ENCODE measurements at places on chromosomes 4 and X.

DNA sequence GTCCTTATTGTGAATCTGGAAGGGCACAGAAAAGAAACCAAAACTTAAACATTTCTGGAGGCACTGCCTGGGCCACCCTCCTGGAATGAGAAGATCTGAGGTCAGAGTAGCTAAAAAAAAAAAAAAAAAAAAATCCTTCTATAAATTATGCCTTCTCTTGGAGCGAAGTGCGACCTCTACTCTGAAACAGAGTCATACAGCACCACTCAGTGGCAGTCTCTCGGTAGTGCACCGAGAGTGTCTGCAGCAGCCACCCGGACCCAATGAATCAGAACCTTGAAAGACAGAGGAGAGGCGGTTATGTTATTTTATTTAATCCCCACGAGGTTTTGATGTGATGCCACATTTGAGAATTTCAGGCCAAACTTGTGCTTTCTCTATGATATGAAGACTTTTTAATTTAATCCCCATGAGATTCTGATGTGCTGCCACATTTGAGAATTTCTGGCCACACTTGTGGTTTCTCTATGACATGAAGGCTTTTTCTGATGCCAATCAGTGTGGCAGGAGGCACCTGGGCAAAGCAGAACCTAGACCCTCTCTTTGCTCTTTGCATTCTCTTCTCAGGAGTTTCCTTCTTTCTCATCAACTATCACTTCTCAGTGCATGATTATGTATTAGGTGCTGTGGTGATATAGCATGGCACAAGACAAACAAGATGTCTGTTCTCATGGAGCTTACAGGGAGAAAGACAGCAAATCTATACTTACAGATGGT is 5.6 kb upstream of the CT47C1 start:
- DNase-seq = peak; percentile 57

DNA sequence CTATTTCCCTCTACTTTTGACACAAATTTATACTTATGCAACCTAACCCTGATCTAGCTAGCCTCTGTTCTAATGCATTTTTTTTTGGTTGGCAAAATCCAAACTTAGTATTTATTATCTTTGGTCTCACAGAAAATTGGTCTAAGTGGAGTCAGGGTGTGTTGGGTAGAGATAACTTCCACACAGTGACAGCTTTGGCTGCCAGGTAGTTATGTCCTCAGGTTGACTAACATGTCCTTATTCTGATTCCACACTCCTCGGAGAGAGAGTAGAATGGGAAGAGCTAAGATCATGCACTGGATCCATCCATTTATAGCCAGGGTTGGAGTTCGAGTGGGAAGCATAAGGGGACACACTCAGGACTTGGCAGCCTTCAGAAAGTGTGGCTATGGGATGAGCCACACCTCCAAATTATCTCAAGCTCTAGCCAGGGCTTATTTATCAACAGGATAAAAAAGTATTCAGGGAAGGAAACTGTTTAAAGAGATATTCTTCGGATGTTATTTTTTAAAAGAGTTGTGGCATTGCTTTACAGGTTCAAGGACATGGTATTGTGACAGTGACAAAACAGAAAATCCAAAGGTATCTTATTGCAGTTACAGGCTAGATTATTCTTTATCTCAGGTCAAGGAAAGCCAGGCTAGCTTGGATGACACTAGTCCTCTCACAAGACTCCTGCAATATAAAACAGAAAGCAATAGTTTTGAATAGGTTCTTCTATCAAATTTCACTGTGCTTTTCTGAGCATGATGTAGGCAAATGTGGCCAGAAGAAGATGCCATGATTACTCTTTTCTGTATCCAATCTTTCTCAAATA is 51.5 kb downstream of the NPY1R start:
- DNase-seq = no peak

GRCh38 chrX:38881066-38881465 is 79.8 kb downstream of the MID1IP1 start:
- no peak for DNase-seq

DNA sequence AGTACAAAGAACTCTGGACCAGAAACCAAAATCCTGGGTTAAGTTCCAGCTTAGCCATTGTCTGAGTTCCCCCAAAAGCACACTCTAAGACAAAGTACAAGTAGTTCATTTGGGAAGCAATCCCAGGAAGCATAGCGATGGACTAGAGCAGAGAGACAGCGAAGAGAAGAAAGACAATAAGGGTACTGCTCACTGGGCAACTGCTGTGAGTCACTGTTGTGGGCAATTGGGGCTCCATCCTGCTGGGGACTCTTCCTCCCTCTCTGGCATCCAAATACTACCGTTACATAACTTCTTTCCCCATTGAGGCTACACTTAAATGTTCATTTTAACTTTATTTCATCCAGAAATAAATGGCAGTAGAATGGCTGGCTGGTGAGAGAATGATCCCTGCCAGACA is 14.1 kb downstream of the SRPX start:
- DNase-seq = no peak

- no peak for DNase-seq
Measured at GRCh38 chr4:14532436-14532835, 469.8 kb upstream of the CPEB2 start.

DNA sequence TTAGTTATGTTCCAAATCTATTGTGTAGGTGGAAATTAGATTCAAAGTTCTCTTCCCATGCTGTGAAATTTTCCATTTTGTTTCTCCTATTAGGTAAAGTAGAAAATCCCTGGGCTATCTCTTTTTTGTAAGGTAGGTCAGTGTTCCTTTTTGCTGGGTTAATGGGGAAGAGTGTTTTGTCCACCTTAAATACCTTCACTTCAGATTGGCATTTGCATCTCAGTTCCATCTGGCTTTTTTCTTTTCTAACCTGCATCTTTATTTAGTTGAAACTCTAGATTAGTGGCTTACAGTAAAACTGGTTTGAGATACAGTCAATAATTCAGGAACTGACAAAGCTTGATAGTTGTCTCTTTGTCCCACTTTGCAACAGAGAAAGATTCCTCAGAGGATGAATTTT is 1115.8 kb downstream of the PDHA2 start:
- DNase-seq = no peak

DNA sequence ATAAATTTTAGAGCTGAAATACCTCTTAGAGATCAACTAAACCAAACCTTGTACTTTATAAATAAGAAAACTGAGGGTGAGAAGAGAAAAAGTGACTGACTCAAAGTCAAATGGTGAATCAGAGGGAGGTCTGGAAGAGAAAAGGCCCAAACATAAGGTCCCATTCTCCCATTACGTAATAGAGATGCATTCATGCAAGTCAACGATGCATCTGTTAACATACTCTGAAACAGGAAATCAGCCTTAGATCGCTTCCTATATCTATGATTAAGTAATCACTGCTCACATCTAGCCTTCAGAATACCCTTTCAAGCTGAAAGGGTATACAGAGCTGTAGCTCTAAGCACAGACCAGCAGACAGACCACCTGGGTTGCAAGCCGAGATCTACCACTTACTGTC is 6.5 kb downstream of the RNF150 start:
- DNase-seq = no peak

DNA sequence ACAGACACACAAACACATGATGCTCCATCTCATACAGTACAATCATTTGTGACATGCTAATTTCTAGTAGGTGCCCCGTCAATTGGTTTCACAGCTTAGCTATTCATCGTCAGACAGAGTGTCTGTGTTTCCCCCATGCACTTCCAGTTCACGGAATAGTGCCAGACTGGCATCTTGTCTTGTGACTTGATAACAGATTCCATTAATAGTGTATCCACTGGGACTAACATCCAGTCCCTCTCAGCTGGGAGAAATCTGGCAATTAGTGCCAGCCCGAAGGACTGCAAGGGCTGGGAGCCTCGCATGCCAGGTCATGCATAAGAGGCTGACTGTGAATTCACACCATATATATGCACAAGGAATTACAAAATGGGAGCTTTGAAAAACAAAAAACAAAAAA is 20.2 kb upstream of the GATB start:
- DNase-seq = no peak

DNA sequence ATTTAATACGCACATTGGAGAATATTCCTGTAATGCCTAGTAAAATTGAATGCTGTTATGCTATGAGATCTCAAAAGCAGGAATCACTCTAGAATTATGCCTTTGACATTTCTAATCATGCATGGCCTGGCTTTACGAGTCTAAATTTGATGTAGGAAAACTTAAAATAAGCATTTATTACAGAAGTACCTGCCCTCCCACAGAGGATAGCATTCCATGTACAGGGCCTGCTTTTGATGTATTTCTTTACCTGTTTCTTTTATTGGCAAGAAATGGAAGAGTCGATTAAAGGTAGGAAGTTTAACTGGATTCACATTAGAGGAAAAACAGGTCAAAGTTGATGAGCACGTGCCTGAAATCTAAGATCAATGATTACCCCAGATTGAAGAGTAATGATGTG is 219.5 kb downstream of the PCDH7 start:
- DNase-seq = no peak

GRCh38 chr4:182418054-182418734 is 175.0 kb downstream of the TENM3 start:
- no peak for DNase-seq

DNA sequence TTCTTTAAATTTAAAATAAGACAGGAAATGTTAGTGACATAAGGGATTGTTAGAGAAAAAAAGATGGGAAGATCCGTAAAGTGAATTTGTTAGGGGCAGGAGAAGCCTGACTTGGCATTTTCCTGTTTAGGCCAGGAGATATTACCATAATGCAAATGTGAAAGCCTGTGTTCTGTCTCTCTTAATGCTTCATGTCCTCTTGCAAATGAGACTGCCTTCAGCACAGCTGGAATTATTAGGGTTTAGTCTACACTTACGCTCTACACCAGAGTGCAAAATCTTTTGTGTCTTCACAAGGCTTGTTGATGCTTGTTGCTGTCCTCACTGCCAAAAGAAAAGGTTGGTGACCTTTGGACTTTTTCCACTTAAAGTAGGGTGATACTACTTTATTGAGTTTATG is 56.8 kb downstream of the JADE1 start:
- no peak for DNase-seq

- DNase-seq = no peak
Measured at GRCh38 chr4:89411539-89412309, 104.1 kb upstream of the GPRIN3 start.

- DNase-seq = no peak
Measured at GRCh38 chr4:108337923-108338322, 169.2 kb upstream of the LEF1 start.

- no peak for DNase-seq
Measured at GRCh38 chr4:8308144-8308543, 38.6 kb downstream of the HTRA3 start.

GRCh38 chr4:79492148-79492547 is 84.1 kb upstream of the GK2 start:
- DNase-seq = no peak

DNA sequence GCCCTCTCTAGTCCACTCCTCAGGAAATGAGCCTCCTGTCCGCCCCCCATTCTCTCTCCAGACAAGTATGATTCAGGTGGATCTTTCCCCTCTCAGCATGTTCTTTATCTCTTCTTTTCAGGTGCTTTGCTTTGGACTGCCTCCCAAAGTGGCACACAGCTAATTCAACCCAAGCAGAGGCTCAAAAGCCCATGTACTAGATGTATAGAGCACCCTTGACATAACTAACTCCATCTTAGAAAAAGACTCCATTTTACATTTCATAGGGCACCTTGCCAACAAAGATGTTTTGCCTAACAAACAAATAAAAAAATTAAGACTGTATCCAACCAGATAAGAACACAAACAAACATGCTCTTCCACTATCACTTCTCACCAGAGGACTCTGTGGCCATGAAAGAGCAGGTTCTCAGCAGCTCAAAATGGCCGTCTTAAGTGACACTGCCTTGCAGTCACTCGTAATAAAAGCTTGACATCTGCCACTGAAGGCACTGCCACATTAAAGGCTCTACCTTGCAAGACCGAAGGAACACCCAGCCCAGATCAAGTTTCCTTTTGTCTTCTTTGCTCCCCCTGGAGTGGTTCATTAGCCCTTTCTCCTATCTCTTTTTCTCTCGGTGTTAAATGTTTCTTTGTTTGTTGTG is 84.9 kb upstream of the TAB3 start:
- no peak for DNase-seq

- DNase-seq = no peak
Measured at GRCh38 chr4:84944947-84945346, 21.5 kb downstream of the WDFY3 start.

DNA sequence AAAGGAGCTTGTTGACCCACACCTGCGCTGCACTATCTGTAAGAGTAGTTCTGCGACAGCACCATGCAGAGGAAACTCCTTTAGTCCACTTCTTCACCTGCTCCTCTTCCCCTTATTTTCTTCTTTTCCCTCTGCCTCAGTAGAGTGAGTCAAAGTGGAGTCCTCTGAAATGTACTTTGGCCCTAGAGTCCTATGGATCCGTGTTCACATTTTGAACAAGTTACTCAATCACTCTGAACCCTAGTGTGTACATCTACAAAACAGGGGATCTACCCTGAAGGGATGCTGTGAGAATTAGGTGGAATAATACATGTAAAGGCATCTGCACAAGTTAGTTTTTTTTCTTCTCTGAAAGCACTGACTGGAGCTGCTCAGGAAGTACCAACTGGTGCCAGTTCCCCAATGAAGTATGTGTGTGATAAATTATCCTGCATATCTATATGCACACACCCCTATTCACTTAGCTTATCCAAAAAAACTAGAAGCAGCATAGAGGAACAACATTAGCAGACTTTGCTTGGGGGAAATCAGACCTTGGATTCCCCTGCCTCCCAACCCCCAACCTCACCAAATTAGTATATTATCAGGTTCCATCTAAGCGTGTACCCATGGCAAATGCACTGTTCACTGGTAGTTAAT is 118.5 kb upstream of the FAM9C start:
- no peak for DNase-seq

- no peak for DNase-seq
Measured at GRCh38 chr4:120053911-120054310, 12.7 kb downstream of the MAD2L1 start.

GRCh38 chr4:110049951-110050925 is 137.6 kb downstream of the EGF start:
- peak; percentile 48 for DNase-seq

GRCh38 chr4:2092669-2093053 is 33.5 kb downstream of the NAT8L start:
- no peak for DNase-seq
